Amygdala (tissue), 56 donors: ENCODE measurements at places on chromosomes 13 and 19.

- no peak for DNase-seq
Observed at GRCh38 chr13:58994777-58995176, 1169.0 kb downstream of the DIAPH3 start.

- DNase-seq: no peak
Observed at GRCh38 chr19:49890349-49891311, 6.1 kb downstream of the IL4I1 start.

GRCh38 chr13:45196622-45197021 lies 4.2 kb downstream of the KCTD4 start:
- DNase-seq: no peak

DNA sequence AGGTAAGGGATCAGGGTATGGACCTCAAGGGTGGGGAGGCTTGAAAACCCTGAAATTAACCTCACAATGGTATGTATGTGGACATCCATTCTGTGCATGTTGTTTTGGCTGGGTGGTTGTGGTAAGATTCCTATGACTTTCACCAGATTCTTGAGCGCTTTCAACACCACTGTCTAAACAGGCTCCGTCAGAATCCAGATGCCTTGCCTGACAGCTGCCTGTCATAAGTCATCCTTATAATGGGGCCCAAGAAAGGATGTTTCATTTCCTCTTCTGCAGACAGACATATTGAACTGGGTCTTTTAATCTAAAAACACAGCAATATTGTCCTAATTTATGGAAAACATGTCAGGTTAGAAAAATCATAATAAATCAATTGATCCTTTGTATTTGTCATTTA lies 41.3 kb downstream of the ALOX5AP start:
- no peak for DNase-seq

DNA sequence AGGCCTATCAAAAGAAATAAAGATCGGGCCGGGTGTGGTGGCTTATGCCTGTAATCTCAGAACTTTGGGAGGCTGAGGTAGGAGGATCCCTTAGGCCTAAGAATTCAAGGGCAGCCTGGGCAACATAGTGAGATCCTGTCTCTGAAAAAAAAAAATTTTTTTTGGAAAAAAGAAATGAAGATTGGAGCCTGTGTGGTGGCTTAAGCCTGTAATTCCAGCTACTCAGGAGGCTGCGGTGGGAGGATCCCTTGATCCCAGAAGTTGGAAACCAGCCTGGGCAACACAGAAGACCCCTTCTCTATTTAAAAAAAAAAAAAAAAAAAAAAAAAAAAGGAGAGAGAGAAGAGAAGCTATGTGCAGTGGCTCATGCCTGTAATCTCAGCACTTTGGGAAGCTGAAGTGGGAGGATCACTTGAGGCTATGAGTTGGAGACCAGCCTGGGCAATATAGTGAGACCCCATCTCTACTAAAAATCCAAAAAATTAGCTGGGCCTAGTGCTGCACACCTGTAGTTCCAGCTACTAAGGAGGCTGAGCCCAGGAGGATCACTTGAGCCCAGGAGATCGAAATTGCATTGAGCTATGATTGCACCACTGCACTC lies 14.7 kb upstream of the LYPD3 start:
- no peak for DNase-seq

GRCh38 chr19:2255982-2256685 lies at the start of gene JSRP1:
JSRP1 (minus strand) TSS chr19:2256417; CDS start chr19:2255314, 1,103 bp downstream.
- no peak for DNase-seq

DNA sequence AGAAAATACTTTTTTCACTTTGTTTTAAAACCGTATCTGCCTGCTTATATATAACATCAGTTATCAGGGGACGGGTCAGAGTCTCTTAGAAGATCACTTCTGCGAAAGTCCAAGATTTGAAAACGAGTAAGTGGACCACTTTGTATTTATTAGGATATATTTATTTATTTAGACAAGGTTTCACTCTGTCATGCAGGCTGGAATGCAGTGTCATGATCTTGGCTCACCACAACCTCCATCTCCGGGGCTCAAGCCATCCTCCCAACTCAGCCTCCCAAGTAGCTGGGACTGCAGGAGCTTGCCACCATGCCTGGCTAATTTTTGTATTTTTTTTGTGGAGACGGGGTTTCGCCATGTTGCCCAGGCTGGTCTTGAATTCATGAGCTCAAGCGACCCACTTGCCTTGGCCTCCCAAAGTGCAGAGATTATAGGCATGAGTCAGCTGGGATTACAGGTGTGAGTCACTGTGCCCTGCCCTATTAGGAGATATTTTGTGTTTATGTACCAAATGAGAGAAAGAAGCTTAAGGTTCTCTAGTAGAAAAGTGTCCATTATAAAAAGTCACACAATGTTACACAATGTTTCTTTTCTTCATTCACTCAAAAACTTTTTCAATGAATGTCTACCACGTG lies 39.5 kb downstream of the RASL11A start:
- no peak for DNase-seq

DNA sequence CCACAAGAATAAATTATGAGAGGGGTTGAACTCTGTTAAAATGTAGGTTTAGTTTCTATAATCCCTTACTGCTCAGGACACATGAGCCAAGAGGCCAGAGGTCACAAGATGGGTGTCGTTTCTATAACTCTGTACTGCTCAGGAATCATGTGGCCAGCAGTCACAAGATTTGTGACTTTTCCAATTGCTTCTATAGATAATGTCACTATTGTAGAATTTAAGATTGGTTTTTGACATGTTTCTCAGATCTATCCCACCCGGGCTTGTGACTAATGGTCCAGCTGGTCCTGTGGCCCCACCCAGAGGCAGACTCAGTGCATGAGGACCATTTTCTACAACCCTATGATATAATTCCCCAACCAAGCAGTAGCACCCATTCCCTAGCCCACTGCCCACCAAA lies 662.0 kb upstream of the KLF12 start:
- DNase-seq: no peak

DNA sequence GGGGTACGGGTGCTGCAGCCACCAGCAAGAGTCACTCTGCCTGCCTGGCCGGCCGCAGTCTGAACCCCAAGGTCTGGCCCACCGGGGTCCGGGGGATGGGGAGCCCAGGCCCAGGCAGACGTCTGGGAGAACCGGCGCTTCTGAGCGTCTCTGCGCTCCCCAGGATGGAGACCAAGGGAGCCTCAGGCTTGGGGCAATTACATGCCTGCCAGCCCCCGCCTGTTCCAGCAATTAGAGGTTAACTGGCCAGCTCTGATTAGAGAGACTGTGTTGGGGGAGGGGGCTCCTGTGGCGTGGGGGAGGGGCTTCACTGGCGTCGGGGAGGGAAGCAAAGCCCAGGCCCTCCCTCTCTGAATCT lies 11.9 kb downstream of the MEIS3 start:
- DNase-seq: no peak
